ENCODE measurements at places on chromosomes 4 and X.

DNA sequence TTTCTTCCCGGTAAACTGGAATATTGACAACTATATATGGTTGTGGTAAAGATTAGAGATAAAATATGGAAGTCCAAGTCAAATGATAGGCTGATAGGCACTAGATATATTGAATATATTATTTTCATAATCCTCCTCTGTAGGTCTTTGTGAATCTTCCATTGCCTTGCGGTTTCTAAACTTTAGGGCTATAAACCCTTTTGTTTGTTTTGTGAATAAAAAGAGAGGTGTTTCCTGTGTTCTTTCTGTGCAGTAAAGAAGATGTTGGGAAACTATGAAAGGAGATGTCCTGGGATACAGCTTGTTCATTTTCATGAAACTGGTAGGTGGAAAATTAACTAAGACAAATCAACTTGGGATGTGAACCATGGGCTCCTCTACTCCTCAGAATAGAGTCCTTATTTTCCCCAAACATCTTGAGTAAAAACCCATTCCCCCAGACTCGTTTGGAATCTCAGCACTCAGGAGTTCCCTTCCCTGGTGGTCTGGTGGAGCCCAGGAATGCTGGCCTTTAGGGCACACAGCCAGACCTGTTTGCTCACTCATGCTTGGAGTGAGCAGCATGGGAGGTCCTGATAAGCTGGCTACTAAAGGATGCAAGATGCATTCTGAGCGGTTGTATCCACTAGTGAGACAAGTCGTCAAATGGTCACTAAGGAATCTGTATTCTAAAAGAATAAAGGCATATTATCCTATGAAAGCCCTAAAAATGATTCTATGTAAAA is 22.2 kb downstream of the PRDM8 start:
- no peak for ATAC-seq

- ATAC-seq, result no peak
These were observed 15.4 kb downstream of the AFP start for GRCh38 chr4:73451404-73451803.

GRCh38 chr4:1592068-1592708 is 91.9 kb downstream of the FAM53A start:
- peak; percentile 40 for ATAC-seq

GRCh38 chr4:56195025-56195424 is 192.3 kb downstream of the AASDH start:
- no peak for ATAC-seq

GRCh38 chr4:170087163-170087700 is 2.5 kb downstream of the AADAT start:
- ATAC-seq, result no peak

- ATAC-seq, result no peak
These were observed 149.0 kb upstream of the STX18 start for GRCh38 chr4:4690854-4691253.

DNA sequence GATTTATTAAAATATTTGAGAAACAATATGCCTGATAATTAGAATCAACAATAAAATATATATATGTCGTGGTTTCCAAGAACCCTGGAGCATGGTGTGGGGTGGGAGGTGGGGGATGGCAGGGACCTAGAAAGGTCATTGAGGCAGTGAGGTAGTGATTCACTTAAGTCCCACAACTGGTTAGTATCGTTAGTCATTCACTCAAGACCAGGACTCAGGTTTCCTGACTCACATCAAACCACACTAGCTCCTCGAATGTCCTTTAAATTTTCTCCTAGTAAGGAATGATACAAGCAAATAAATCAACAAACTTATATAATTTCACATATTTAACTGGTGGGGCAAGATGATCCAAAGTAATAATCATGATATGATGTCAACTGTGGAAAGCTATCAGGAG is 158.8 kb upstream of the AADAT start:
- no peak for ATAC-seq

DNA sequence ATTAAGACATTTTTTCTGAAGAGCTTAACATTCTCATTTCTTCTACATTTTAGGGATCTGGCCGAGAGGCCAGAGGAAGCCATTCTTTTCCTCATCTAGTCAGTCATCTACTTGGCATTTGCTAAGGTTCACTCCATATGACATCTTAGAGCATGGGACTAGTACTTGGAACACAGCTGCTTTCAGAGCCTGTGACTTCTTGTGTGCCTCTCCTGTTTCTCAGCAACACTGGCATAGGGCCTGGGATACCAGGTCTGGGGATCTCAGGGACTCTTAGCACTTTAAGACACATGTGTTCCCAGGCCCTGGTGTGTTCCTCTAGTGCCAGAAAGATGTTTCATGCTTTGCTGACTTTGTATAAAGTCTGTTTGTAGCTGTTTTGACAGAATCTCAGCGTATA is 7.3 kb downstream of the PLP1 start:
- no peak for ATAC-seq

- no peak for ATAC-seq
These were observed 884 bp downstream of the CCDC120 start for GRCh38 chrX:49059681-49060085.

- no peak for ATAC-seq
These were observed 66.9 kb downstream of the MANBA start for GRCh38 chr4:102693861-102694260.

- no peak for ATAC-seq
These were observed 98.0 kb downstream of the CDS1 start for GRCh38 chr4:84680956-84681355.

DNA sequence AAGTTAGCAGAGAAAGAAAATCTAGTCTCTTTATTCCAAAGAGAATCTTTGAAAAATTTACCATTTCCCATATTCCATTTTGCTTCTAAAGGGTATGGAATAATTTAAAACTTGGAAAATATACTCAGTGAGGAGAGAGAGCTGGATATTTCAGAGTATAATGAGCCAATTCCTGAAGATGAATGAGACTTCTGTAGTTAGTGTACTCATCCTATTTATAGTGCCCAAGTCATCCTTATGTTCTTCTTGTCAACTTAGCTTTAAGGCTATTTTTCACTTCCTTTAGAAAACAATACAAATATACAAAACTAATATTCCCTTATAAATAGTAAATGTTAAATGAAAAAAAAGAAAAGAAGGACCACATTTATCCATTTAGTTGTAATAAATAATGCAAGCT is 302.6 kb downstream of the IQCM start:
- ATAC-seq, result no peak

- ATAC-seq, result no peak
These were observed 84.6 kb downstream of the THOC2 start for GRCh38 chrX:123648028-123648810.

DNA sequence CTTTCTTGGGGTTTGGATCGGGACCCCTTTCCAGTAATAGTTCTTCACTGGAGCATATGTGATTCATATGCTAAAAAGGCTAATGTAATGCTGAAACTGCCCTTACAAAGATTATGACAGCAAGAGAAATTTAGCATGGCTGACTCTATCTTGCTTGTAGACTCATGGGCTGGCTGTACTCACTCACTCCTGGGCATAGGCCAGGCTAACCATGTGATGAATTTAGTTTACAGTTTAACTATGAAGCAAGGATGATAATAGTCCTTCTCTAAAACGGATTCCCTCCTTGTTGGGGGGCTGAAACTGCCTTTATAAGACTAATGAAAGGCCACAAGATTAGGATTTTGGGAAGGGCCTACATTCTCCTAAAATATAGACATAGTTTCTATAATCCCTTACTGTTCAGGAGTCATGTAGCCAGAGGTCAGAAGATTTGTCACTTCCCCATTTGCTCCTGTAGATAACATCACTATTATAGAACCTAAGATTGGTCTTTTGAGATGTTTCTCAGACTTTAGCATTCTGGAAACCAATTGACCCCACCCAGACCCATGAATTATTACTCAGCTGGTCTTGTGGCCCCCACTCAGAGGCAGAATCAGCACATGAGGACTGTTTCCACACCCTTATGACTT is 20.8 kb upstream of the CEP135 start:
- ATAC-seq, result no peak

DNA sequence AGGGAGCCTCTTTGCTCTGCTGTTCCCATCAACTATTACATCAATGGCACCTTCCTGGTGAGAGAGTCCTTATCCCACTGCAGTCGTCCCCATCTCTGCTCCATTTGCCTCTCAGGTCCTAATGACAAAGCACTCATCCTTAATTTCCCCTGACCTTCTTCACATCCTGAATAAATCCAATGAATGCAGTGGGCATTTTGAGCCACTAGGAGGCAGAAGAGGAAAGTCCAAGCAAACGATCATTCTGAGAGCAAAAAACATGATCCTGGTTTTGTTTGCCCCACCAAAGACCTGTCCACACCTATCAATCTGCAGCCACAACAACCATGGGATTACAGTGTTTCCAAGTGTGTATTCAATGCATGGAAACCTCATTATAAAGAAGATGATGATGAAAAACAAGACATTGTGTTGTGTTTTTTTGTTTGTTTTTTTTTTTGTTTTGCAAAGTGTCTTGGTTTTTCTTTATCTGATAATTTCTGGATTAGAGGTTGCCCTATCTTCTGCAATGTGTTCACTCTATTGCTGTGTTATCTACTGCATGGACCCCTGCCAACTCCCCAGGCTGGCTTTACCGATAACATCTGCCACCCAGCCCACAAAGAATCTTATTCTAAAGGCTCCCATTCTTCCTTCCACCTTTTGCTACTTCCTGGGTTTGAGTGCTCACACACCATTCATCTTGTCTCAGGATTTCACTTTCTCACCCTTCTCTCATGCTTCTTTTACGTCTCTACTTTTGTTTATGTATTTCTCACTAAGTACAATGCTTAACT is 207.2 kb downstream of the NLGN4X start:
- ATAC-seq, result no peak

GRCh38 chr4:42671431-42672194 is 14.7 kb upstream of the ATP8A1 start:
- no peak for ATAC-seq

DNA sequence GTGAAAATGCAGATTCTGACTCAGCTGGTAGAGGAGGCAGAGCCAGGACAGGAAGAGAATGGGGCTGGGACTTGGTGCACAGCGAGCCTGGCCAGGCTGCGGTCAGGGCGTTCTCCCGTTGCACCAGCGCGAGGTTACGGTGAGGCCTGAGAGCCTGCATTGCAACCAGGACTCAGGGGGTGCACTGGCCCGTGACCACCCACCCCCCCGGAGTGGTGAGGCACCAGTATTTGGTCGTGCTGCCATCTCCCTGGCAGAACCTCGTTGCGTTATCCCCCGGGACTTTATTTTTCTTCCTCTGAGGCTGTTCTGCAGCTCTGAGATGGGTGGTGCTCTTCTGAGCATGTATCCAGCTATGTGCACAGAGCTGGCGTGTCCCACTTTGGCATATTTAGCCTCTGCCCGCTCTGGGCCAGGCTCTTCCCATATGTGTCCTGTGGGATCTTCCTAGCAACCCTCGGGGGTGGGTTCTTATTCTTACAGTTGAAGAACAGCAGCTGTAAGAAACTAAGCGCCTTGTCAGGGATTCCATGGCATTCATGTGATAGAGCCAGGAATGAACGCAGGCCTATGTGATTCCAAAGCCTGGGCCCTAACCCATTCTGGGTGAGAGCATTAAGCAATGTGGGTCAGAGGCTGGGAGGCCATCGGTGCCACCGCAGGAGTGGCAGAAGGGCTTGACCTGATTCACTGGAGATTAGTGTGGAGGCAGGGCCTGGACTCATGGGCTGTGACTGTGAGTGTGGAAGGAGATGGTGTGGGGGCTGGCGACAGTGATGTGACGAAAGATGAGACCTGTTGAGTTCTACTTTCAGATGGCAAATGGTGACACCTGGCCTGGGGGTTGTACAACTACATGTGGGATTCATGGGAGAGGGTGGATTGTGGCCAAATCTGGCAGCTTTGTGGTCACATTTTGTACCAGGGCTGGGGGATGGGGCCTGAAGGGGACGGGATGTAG is 3.1 kb downstream of the TADA2B start:
- peak; percentile 56 for ATAC-seq

GRCh38 chrX:276581-277201 is 4.5 kb upstream of the PLCXD1 start:
- peak; percentile 60 for ATAC-seq

DNA sequence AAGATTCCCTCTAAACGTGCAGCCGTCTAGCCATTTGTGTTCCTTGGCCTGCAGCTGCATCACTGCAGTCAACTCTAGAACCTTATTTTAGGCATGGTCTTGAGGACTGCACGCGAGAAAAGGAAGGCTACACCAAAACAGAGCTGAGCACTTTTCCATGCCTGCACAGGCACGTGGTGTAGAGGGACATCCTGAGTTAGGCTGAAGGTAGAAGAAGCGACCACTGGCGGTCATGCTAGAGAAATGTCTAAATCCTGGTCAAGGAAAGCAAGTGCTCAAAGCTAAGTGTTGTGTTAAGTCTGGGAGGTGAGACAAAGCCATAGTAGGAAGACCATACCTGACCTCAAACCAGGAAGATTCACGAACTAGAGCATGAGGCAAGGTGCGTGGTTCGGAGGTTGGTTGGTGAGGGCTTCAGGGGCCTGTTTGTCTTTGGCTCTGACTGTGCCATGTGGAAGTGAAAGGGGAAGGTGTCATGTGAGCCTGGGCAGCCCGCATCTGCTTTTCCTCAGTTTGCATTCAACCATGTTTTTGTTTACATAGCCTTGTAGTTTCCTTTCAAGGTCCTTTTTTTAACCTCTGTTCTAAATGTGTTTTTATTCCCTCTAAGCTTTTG is 203.8 kb downstream of the AASDH start:
- peak; percentile 92 for ATAC-seq

- no peak for ATAC-seq
These were observed 173.2 kb downstream of the MGST2 start for GRCh38 chr4:139838811-139839210.

- ATAC-seq, result no peak
These were observed 11.3 kb downstream of the PNCK start for GRCh38 chrX:153662266-153662665.

DNA sequence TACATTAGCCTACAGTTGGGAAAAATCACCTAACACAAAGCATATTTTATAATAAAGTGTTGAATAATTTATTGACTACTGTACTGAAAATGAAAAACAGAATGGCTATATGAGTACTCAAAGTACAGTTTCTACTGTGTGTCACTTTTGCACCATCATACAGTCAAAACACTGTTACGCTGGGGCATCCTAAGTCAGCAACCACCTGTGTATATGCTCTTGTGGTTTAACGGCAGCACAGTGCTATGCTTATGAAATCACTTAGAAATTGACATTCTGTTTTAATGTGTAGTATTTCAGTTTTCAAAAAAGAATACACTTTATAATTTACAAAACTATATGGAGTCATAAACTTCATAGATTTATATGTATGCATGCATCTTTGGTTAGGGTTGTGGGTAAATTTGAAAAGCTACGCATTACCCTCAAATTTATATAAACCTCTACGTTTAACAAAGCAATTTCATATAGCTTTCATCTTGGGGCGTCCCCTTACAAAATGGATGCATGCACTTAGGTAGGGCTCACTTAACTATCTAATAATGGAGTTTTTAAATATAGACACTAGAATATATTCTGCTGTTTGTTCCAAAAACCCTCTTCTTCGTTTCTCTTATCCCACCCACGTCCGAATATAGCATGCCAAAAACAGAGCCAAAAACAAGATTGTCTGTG is 690 bp upstream of the NEIL3 start:
- ATAC-seq, result no peak

- ATAC-seq, result no peak
These were observed 70.1 kb upstream of the ENPP6 start for GRCh38 chr4:184287697-184288255.

- peak; percentile 56 for ATAC-seq
These were observed 24.4 kb downstream of the TXK start for GRCh38 chr4:48109413-48110263.

Measured in stimulated activated memory B cell treated with anti-CD40 and anti-IgM and Interleukin-4, amounts not matched to agents 10 μg/mL and 1 μg/mL and 100 μg/mL, for 72 hours (primary cell).